SJCRH30 (cell line): ENCODE measurements at places on chromosomes 13 and 19.

GRCh38 chr19:1045247-1045603, 5.3 kb downstream of the ABCA7 start:
- DNase-seq, result peak; percentile 50

GRCh38 chr19:48373567-48373966, 9.4 kb downstream of the SYNGR4 start:
- no peak for DNase-seq

DNA sequence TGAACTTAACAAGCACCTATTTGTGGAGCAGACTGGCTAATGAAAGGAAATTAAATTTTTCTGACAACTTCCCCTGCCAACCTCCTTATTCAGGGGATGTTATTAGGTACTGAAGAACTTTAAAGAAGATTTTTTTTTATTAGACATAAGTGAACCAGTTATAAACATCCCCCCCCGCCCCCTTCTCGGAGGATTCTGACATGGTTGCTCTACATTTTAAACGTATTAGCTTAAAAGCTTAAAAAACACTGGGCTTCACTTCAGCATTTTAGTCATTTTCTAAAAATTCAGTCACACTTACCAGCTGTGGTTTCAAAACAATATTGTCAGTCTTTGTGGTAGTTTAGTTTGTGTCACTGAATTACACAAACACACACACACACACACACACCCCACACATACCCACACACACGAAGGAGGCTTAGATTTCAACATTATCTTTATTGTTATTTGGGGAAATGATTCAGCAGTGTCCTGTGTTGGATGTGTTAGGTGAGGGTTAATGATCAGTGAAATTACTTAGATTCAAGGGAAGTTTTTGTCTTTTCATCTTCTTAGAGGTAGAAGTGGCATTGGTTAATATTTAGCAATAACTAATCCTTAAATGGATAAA, 145.7 kb downstream of the PCCA start:
- no peak for DNase-seq

DNA sequence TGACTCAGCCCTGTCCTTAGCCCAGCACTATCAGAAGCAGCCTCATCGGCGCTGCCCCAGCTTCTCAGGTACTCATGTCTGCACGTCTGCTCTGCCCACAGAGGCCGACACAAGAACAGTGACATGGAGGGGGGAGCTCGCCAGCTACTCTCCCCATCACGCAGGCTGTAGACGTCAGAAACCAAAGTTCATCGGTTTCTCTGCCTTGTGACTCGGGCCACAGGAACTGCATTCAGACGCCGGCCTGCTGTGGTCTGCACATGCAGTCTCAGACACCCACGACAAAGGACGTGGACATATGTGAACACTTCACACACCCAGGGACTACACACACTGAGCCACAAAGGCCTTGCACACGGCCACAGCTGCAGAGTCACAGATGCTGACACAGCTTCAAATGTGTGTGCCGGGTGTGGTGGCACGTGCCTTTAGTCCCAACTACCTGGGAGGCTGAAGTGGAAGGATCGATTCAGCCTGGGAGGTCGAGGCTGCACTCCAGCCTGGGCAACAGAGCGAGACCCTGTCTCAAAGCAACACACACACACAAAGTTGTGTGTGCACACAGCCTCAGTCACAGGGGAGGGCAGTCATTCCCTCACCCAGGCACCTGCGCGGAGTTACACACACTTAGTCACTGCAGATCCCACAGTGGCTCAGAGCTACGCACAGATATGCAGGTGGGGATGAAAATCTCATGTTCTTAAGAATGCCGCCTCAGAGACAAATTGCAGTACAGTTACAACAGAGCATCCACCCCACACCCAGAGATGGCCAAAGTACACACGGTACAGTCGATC, 4.9 kb upstream of the ZFP36 start:
- no peak for DNase-seq

DNA sequence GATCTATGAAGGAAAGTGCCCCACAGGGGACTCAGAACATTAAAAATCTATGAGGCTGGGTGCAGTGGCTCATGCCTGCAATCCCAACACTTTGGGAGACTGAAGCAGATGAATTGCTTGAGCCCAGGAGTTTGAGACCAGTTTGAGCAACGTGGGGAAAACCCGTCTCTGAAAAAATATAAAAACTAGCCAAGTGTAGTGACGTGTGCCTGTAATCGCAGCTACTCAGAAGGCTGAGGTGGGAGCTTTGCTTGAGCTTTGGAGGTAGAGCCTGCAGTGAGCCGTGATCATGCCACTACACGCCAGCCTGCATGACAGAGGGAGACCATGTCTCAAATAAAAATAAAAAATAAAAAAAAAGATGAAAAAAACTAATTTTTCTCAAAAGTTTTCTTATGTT, 1070.6 kb downstream of the PCDH9 start:
- no peak for DNase-seq

DNA sequence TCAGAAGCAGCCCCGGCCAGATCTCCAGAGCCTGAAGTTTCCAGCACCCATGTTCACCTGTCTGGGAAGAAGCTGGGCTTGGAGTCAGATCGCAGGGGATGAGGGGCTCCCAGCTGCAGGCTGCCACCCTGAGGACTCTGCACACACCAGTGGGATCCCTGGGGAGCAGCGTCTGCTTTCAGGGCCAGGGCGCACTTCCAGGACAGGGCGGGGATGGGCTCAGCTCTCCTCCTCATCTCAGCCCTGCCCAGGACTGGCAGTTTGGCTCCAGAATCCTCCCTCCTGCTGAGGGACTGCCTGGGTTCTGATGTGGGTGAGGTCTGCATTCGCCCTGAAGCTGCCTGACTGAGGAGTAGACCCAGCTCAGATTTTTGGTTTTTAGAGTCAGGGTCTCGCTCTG, 3.5 kb downstream of the SLC7A9 start:
- peak; percentile 31 for DNase-seq
